Iris pigment epithelial cell (primary cell): ENCODE measurements at places on chromosomes 5 and 9.

- DNase-seq = peak; percentile 78
Measured at GRCh38 chr9:94802793-94803192, 76.3 kb downstream of the AOPEP start.

- DNase-seq = no peak
Measured at GRCh38 chr9:72205513-72205912, 56.3 kb downstream of the GDA start.

DNA sequence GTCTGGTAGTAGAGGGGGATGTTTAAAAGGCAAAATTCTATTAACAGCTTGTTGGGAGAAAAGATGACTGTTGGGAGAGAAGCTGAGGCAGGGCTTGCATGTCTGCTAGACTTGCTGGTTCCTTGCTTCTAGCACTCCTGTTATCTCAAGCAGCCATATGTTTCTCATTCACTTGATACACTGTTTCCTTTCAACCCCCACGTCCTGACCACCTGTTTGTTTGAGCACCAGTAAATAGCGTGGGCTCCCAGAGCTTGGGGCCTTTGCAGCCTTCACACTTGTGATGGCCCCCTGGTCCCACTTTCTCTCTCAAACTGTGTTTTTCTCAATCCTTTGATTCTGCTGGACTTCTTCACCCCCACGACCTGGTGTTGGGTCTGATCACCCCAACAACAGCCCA lies 111.7 kb upstream of the TMEM161B start:
- no peak for DNase-seq

- DNase-seq = no peak
Measured at GRCh38 chr9:128051932-128052709, 15.0 kb downstream of the NAIF1 start.

GRCh38 chr5:174563899-174564298 lies 160.5 kb upstream of the MSX2 start:
- peak; percentile 15 for DNase-seq

- DNase-seq = peak; percentile 28
Measured at GRCh38 chr9:19286634-19287188, 56.2 kb downstream of the DENND4C start.

DNA sequence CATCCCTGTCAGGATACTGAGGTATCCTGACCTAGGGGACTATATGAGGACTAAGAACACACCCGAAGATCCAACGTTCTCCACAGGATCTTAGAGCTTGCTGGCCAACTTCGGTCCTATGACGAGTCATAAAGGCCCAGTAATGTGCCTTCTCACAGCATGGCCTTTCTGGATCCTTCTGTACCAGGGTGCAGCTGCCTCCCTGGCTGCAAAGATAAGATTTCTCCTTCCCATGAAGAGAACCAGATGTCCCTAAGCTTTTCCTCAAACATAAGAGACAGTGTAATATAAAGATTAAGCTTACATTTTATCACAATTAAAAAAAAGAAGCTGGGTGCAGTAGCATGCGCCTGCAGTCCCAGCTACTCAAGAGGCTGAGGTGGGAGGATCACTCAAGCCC lies 18.3 kb downstream of the EPB41L4B start:
- no peak for DNase-seq

- DNase-seq = no peak
Measured at GRCh38 chr5:167696558-167697314, 594.7 kb upstream of the WWC1 start.

DNA sequence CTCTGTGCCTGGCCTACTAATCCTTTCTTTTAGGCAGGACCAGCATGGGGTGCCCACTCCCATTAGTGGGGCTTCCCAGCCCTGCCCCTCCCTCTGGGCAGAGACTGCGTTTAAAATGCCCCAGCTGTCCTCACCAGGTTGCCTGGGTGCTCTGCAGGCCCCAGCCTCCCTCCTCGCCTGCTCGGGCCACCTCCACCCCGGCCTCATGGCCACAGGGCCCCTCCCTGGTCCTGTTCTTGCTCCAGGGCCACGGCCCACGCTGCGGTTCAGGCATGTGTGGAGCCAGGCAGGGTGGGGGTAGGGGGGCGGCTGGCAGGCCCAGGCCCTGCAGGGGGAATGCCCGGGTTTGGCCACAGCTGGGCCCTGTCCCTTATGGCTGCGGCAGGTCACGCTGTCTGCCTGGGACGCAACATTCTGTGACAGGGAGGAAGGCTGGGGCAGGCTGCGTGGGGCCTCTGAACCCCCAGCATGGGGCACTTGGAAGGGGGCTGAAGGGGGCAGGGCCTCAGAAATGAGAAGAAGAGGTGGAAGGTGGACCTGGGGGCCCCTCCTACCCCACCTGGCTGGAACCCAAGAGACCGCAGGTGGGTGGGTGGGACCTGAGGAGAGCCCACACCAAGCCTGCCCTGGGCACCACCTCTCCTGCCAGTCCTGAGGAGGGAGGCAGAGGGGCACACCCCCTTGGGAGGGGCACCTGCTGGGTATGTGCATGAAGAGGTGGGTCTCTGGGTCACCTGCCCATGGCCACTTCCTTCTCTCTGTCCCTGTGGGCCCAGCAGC lies at the start of gene LCN12:
Gene LCN12, plus strand, starts transcription at position 733 of the 780 bp plus-strand sequence. CDS start 55 bp downstream, outside the sequence.
- no peak for DNase-seq

GRCh38 chr5:80837679-80838078 lies 122.5 kb upstream of the RASGRF2 start:
- DNase-seq = no peak

GRCh38 chr9:136201609-136202453 lies 3.1 kb downstream of the LHX3 start:
- DNase-seq = peak; percentile 21

DNA sequence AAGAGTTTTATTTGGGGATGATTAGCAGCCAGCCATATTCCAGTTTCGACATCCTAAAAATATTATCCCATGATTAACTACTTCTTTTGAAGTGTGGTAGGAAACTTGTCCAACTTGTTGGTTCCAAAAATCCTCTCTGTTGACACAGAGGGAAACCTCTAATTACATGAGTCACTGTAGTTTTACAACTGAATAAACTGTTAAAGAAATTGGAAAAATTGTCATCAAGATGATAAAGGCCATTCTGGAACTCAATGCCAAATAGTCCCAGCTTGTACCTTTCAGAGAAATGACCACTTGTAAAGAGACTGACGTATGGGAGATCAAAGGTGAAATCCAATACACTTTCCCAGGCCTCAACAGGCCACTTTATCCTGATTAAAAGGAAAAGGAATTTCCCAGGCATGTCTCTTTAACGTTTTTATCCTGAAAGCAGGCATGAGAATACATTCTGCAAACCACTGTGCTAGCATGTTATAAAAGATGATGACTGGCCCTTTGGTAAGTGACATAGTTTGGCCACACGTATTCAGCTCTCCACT lies 261.6 kb downstream of the GLIS3 start:
- DNase-seq = peak; percentile 26

GRCh38 chr5:65338606-65339151 lies 143.0 kb downstream of the ADAMTS6 start:
- peak; percentile 56 for DNase-seq
